Stimulated activated CD4-positive, alpha-beta T cell treated with anti-CD3 and anti-CD28 coated beads, Interleukin-1b, Interleukin-23, amount 100 ng/mL, for 1 hour (primary cell): ENCODE measurements at places on chromosomes 11 and 22.

- no peak for DNase-seq
Observed at GRCh38 chr11:3964056-3964455, 108.6 kb downstream of the STIM1 start.

GRCh38 chr22:29108137-29108536 is 35.3 kb downstream of the KREMEN1 start:
- no peak for DNase-seq

DNA sequence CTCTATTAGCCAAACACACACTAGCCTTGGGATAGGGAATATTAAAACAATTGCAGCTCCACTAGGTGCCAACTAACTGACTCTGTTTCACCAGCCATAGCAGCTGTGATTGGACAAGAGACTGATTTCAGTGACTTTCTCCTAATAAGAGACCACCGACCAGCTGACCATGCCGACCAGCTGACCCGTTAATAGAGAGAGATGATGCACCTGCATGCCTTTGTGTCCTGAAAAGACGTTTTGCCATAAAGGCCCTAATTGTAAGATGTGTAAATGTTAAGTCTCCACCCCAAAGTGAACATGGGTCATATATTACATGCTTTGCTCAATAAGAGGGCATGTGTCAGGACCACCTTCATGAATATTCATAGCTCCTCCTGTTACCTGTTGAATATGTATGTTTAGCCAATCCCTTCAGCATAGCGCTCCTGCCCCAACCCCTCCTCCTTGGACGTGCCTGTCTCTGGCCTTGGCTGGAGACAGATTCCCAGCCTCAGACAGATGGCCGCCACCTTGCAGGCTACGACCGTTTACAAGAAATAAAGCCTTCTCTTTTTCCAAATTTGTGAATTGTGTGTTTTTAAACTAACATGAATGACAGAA is 1.3 kb upstream of the NADSYN1 start:
- DNase-seq, result no peak

- no peak for DNase-seq
Observed at GRCh38 chr11:77213029-77213579, 85.1 kb downstream of the MYO7A start.

GRCh38 chr11:98766903-98767302 is 253.8 kb upstream of the CNTN5 start:
- DNase-seq, result no peak

DNA sequence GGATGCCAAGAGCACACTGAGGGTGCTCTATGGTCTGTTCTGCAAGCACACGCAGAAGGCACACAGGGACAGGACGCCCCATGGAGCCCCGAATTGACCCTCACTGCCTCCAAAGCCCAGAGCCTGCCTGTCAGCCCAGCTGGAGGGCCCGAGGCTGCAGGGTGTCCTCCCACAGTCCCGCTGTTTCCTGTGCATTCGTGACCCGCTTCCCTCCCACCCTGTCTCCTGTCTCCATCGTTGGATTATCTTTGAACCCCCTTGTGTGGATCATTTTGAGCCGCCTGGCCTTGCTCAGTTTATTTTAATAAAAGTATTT is 25.6 kb downstream of the PARVG start:
- no peak for DNase-seq

DNA sequence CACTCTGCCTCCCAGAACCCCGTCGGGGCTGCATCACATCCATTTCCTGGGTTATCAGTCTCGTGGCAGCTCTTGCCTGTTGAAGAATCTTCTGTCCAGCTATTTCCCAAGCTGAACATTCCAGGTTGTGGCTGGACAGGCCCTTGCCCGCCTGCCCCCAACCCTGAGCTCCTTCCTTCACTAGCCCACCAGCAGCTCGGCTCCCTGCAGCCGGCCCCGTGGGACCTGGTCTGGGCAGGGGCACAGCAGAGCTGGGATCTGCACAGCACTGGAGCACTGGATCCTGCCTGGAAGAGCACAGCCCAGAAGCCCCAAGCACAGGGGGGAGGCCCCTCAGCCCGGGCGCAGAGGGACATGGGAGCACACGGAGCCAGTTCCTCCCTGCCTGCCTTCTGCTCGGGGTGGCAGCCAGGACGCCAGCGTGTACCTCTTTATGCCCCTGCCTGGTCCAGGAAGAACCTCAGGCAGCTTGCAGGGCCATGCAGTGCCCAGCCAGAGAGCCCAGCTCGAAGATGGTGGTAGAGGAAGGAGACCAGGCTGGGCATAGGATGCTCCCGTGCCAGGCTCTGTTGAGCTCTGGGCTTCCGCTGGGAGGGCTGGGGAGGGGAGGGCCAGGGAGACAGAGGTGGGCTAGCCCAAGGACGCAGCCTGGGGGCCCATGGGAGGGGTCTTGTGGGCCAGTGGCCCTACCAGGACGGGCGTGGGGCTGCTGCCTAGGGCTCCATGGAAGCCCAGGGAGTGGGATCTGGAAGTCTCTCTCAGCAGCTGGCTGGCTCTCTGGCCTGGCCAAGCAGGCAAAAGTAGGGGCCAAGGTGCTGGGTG is 16.6 kb upstream of the GNB1L start:
- no peak for DNase-seq

DNA sequence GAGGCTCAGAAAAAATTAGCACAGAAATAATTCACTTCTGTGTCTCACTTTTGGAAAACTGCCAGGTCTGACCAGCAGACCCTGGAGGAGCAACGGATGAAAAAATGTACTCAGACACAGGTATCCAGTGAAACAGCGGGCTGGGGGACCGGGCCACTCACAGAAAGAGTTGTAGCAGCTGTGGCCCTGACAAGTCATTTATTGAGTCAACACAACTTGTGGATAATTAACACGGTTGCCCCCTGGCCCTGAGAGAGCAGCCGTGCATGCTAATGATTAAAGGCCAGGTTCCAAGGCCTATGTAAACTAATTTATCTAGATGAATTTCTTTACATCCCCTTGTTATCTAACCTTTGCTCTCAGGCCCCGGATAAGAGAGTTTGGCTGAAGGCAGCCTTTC is 131.3 kb downstream of the AASDHPPT start:
- no peak for DNase-seq

DNA sequence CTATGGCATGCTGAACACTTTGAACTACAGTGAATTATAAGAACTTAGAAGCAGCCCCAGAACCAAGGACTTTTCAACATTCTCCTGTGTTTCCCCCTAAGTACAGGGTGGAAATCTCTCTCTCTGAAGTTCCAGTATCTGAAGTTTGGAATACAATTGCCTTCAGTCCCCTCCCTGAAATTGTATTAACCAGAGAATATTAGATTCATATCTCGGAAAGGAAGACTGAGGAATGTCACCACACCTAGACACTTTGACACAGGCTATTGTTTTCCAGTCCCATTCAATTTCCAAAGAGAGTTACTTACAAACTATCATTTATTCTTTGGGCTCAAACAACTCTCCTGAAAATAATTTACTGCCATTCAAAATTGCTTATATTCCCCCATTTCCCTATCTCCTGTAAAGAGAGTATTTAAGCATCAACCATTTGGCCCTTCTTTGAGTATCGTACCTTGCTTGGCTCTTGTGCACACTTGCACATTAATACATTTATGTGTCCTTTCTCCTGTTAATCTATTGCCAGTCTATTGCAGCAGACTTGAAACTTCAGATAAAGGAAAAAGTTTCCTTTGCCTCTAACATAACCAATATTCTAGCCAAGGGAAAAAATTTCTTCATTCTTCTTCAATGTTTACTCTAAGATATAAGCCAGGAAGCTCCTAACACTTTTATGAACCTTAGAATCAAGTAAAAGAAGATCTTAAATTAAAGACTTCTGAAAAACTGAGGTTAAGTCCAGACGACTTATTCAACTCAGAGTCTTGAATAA is 402.4 kb upstream of the DDI1 start:
- no peak for DNase-seq

GRCh38 chr11:87254562-87254961 is 216.8 kb downstream of the TMEM135 start:
- no peak for DNase-seq

GRCh38 chr11:116375221-116375620 is 397.6 kb downstream of the BUD13 start:
- no peak for DNase-seq

DNA sequence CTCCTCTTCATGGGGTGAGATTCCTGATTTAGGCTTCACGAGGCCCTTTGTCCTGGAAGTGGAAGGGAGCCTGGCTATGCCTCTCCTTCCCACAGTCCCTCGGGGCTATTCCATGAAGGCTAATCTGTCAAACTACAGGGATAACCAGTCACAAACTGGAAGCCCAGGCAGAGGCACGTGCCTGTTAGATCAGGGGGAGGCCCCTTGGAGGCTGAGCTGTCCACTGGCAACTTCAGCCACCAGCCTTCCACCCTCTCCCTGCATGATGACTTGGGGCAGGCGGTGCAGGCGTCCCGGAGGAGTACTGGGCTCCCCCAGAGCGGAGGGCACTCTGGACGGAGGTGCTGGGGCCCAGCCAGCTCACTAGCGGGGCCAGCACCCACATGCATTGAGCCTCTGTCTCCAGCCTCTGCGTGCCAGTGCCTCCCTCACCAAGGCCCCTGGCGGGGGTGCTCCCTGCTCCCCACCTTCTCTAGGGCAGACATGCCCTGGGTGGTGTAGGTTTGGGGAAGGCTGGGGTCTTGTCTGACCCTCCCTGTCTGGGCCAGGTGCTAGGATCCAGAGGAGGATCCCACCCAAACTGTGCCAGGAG is 42.9 kb downstream of the WNT11 start:
- no peak for DNase-seq

- DNase-seq, result no peak
Observed at GRCh38 chr11:42779555-42779954, 532.2 kb upstream of the API5 start.

- no peak for DNase-seq
Observed at GRCh38 chr11:84947970-84948580, 679.1 kb downstream of the DLG2 start.

- no peak for DNase-seq
Observed at GRCh38 chr22:46069521-46070214, 80.7 kb upstream of the PPARA start.

DNA sequence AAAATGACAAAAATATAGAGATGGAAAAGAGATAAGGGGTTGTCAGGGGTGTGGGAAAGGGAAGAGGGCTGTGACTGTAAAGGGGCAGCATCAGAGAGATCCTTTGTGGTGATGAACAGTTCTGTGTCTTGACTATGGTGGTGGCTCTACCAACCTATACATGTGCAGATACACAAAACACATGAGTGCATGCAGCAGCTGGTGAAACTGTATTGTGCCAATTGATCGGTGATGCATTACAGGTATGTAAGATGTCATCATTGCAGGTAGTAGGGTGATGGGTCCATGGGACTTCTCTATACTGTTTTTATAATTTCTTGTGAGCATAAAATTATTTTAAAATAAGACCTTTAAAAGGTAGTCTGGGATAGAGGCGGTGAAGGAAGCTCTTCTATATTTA is 24.1 kb upstream of the ZDHHC13 start:
- no peak for DNase-seq

GRCh38 chr11:3835751-3836150 is 5.0 kb downstream of the RHOG start:
- DNase-seq, result no peak

- no peak for DNase-seq
Observed at GRCh38 chr11:36258730-36259360, 30.4 kb downstream of the COMMD9 start.

- DNase-seq, result no peak
Observed at GRCh38 chr11:122923302-122923701, 40.7 kb downstream of the JHY start.

DNA sequence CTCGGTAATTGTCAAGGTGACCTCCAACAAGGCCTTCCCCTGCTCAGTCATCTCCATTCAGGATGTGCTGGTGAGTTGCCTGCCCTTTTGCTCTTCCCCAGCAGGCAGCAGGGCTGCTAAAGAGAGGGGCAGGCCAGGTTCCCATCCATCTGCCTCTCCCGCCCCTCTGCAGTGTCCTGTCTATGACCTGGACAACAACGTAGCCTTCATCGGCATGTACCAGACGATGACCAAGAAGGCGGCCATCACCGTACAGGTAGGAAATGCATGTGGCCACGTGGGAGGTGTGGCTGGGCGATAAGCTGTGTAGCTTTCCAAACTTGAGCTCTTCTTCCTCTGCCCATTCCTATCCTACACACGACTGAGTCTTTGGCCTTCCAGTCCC is 4.0 kb downstream of the SIDT2 start:
- no peak for DNase-seq

- no peak for DNase-seq
Observed at GRCh38 chr11:86459682-86460460, 85.2 kb downstream of the CCDC81 start.

GRCh38 chr11:64883575-64883974 is 5.2 kb upstream of the EHD1 start:
- no peak for DNase-seq

DNA sequence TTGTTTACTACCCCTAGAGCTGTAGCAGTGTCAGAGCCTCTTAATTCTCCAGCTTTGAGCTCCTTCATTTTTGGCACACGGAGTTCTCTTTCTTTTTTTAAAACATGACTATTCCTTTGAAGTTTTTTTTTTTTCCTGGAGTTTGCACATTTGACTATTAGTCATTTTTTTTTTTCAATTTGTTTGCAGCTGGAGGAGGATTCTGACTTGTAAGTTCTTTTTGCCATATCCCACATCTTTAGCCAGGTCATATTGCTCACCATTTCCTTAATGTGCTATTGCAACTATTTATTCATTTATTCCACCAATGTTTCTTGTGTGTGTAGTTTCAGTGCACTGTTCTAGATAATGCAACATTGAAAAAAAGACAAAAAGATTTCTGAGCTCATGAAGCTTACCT is 166.3 kb upstream of the ARHGAP20 start:
- no peak for DNase-seq

GRCh38 chr11:68113986-68114385 is 7.2 kb downstream of the CHKA start:
- no peak for DNase-seq

GRCh38 chr11:11884774-11885481 is 43.2 kb downstream of the USP47 start:
- DNase-seq, result no peak

GRCh38 chr11:103633068-103633788 is 403.2 kb upstream of the DDI1 start:
- no peak for DNase-seq

DNA sequence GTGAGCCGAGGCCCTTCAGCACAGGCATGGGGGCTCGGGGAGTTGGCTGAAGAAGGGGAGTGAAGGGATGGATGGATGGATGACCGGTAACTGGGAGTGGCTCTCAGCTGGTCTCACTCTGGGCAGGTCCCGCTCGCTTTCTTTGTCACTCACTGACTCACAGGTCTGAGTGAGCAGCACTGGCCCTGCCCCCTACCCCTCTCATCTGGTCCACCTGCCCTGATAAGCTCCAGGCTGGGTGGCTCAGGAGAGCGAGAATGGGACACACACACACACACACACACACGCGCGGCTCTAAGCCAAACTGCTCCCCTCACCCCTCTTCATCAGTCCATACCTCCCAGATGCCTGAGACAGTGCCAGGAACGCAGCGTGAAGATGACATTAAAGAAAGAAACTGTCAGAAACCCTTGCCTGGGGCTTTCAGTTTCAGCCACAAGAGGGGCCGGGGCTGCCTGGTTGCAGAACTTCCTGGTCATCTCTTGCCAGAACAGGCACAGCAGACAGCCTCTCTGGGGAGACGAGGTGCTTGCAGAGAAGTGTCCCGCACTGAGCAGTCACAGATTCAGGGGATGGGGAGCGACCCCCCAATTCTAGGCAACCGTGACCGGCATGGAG is 16.5 kb upstream of the SHISAL1 start:
- no peak for DNase-seq

GRCh38 chr22:26949193-26949592 is 291.8 kb downstream of the MIAT start:
- DNase-seq, result no peak
